ENCODE measurements at places on chromosomes 6 and 20.

DNA sequence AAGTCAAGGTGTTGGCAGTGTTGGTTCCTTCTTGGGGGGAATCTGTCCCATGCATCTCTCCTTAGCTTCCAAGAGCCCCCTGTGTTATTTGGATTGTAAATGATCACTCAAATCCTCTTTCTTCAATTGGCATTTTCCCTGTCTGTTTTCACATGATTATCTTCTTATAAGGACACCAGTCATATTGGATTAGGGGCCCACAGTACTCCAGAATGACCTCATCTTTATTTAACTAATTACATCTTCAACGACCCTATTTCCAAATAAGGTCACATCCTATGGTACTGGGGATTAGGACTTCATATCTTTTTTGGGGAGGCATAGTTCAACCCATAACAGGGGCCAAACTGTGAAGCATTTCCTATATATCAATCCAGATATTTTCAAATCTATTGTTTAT, 57.3 kb downstream of the PTPRA start:
- no peak for DNase-seq

- no peak for DNase-seq
Measured at GRCh38 chr6:167238146-167238693, 52.9 kb upstream of the UNC93A start.

DNA sequence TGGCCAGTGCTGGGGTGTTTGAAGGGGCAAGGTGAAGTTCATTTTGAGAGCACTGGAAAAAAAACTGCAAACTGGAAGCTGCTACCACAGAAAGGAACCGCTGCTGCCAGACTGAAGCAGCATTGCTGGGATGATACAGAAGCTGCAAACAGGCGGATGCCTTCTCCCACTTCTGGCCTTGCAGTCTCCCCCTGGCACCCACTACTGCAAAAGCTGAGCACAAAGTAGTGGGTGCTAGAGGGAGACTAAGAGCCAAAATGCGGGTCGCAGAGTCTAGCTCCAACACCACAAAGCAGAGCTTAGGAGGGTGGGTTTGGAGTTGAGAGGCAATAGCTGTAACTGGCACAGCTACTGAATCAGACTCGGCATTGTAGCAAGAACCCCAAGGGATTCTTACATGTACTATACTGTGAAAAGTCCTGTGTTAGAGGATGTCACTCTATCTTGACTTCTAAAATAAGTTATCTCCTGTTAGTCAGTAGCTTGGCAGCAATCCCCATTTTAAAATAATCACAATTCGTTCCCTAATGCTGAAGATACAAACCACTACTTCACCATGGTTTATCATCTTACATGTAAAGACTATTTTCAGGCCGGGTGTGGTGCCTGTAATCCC, 44.0 kb upstream of the COL21A1 start:
- no peak for DNase-seq

- DNase-seq, result no peak
Measured at GRCh38 chr6:159074120-159074684, 29.4 kb upstream of the TAGAP start.

DNA sequence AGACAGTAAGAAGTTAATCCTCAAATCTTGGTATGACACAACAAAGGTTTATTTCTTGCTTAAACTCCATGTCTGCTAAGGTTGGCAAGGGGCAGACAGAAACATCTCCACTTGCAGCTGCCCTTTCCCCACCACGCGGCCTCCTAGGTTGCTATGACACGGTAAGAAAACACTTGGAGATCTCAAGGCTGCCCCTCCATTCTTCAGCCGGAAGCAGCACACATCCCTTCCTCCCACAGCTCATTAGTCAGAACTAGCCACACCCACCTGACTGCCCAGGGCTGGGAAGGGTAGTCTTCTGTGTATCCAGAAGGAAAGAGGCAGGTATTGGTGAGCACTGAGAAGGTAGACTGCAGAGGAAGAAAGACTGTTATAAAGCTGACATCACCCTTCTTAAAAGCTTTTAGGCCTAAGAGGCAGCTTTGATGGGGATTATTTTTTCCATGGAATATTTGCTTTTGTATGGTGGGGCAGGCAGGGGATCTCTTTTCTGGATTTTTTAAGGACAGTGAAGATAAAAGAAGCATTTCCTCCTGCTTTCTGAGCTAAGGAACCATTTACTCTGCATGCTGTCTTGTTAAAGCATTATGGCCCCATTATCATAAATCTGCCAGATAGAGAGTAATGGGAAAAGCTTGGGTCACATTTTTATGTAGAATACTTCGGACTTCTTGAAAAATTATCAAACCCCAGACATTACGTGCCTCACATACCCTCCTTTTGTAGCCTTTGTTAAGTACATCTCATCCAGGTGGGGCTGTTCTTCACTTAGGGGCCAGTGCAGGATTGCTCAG, 41.6 kb downstream of the MRAP2 start:
- no peak for DNase-seq

- no peak for DNase-seq
Measured at GRCh38 chr6:99887066-99887465, 107.0 kb downstream of the MCHR2 start.

GRCh38 chr6:32244270-32244669, 20.4 kb upstream of the NOTCH4 start:
- DNase-seq, result no peak

- no peak for DNase-seq
Measured at GRCh38 chr6:35140639-35141006, 516 bp downstream of the TCP11 start.

- no peak for DNase-seq
Measured at GRCh38 chr6:4971851-4972250, 32.0 kb downstream of the RPP40 start.

DNA sequence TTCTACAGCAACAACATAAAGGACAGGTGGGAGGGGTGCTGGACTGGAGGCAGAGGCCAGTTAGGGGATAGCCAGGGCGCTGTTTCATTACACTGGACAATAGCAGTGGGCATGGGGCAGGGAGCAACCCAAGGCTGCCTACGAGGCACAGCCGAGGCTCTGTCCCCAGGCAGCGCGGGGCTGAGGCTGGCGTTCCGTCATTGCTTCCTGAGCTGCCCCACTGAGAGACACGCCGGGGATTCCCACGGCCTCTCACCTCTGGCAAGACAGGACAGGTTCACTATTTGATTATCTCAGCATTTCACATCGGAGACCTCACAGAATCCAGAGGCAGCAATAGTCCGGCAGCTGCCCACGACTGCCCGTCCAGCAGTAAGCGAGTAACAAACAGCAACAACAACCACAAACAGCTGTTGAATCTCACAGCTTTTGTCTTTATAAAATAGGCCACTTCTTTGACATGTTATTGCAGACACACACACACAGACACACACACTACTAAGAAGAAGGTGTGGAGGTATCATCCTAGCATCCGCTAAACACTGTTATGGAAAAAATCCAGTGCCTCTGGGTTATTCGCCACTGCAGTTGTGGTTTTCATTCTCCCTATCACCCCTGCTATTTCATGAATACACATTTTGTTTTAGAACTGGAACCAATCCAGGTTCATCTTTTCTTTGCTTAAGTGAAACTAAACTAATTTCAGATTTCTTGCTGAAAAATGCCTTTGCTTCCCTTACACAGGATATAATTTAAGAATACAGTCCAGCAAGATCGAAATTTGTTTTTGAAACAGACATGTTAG, 19.5 kb downstream of the KIF25 start:
- no peak for DNase-seq

GRCh38 chr6:138722425-138723371, 50.9 kb upstream of the CCDC28A start:
- no peak for DNase-seq

GRCh38 chr6:159279790-159280277, 110.6 kb downstream of the FNDC1 start:
- DNase-seq, result no peak

DNA sequence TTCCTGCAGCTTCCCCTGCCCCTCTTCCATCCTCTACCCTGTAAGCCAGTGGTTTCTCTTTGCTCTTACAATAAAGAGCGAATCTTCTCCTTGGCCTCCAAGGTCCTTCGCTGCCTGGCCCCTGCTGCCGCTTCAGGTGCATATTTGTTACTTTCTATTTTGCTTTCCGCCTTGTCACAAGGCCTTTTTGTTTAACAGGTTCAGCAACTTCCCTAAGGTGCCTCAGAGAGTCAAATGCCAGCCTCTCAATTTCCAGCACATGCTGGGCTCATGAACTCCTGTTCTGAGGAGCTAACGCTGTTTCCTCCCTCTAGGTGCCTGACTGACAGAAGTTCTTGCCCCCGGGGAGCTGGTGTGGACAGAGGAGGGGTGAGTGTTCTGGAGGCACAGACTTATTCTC, 42.4 kb upstream of the EPB41L1 start:
- no peak for DNase-seq

DNA sequence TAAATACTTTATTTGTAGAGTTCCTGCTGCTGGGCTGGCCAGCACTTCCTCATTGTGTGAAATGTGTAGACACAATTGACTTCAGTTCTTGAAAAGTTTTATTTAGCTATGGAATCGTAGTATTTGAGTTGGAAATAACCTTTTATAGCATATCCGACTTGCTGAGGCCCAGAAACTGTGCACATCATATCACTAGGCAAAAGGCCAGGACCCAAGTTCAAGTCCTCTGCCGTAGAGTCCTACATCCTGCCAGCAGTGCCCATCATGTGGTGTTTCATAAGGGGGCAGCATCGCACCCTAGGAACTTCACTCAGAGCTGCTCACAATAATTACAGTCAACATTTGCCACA, 207.7 kb upstream of the SNX9 start:
- DNase-seq, result no peak

DNA sequence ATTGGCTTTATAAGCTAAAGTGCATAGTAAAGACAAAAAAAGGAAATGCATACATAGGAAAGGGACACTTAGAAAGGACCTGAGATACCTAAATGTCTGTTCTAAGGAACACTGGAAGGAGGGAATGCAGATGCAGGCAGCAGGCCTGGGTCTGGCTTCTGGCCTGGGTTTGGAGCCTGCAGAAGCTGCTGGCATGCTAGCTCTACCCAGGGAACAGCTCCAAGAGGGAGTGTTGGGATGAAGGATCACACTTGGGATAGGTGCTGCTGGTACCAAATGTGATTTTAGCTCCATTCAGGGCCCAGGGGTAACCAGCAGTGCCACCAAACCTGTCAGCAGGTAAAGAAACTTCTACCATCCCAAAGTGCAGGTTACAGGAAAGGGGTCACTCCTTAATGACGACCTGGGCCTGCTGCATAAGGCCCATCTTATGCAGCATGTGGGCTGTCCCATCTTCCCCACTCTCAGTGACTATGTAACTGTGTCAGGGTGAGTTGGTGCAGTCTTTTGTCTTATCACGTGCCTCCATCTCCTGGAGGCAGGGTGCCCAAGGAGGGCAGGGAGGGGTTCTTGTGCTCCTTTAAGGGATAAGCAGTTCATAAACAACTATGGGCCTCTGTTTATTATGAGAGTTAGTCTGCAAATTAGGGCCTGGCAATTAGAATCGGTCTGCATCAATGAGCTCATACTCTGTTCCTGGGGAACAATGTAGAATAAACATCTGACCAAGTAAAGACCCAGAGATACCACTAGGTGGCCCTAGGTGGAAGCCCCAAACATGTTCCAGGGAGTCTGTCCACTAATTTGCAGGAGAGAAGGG, 26.9 kb downstream of the DDX27 start:
- DNase-seq, result no peak

DNA sequence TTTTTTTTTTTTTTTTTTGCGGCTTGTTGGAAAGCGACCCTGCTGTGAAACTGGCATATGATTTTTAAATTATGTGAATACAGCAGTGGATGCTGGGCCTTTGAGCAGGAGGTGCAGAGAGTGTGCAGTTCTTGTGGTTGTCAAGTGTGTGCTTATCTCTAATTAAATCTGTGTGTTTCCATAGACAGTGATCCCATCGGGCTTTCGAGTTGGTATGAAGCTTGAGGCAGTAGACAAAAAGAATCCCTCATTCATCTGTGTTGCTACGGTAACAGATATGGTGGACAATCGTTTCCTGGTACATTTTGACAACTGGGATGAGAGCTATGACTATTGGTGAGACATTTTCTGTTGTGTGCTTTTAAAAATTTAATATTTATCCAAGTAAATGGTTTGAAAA, 52.4 kb downstream of the L3MBTL3 start:
- no peak for DNase-seq

DNA sequence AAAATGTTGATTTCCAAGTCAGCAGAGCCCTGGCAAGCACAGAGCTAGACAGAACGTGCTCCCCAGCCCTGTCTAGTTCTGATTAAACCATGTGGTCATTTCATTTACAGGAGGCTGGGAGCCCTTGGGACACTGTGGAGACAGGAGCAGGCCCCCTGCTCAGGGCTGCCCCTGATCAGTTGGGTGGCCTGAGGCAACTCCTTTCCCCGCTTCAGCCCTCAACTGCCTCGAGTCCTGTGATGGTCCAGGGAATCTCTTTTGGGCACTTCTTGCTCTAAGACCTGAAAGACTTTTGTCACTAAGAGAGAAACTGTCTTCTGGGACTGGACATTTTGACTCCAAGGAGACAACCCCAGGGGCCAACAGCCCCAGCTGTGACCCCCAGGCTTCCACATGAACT, 13.5 kb downstream of the DYNLRB1 start:
- DNase-seq, result no peak

GRCh38 chr6:33694401-33694931, 17.0 kb downstream of the UQCC2 start:
- peak; percentile 58 for DNase-seq

Measured in stimulated activated CD4-positive, alpha-beta T cell treated with anti-CD3 and anti-CD28 coated beads, Interleukin-1b, Interleukin-23, amount 100 ng/mL, for 1 hour (primary cell).